ENCODE measurements at places on chromosomes 2 and 18.

- no peak for DNase-seq
Measured at GRCh38 chr2:226524381-226524843, 275.2 kb downstream of the IRS1 start.

DNA sequence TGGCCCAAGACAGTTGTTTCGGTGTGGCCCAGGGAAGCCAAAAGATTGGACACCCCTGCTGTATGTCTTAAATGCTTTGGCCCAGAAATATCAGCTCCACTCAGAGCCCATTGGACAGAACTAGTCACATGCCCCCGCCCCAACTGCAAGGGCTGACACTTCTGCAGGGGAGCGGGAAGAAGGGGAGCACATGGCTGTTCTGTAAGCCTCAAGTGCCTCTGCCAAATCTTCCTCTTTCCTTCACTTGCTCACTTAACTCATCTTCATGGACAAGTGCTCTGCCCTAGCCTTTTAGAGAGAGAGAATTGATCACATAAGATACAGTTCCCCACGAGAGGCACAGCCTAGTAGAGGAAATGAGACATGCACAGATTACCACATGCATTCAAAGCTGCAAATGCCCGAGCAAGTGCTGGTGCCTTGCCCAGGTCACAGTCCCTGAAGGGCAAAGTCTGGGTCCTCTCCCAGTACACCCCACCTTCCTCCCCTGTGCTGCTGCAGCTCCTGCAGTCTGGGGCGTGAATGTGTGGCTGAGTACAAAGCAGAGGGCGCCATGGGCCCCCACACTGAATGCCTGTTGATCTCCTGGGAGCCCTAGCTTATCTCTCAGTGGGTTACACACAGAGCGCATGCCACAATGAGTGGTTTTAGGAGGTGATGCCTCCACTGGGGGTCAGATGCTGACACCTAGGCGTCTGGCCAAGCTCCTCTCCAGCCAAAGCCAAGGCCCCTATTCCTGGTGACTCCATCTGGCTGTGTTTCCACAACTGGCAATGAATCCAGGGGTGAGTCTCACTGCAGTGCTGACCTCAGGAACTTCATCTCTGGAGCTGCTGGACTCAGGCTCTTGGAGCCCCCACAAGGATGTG lies 135.3 kb downstream of the CTIF start:
- no peak for DNase-seq

- no peak for DNase-seq
Measured at GRCh38 chr2:160022162-160022561, 40.3 kb downstream of the PLA2R1 start.

GRCh38 chr2:53442783-53443182 lies 324.8 kb upstream of the CHAC2 start:
- DNase-seq = no peak

DNA sequence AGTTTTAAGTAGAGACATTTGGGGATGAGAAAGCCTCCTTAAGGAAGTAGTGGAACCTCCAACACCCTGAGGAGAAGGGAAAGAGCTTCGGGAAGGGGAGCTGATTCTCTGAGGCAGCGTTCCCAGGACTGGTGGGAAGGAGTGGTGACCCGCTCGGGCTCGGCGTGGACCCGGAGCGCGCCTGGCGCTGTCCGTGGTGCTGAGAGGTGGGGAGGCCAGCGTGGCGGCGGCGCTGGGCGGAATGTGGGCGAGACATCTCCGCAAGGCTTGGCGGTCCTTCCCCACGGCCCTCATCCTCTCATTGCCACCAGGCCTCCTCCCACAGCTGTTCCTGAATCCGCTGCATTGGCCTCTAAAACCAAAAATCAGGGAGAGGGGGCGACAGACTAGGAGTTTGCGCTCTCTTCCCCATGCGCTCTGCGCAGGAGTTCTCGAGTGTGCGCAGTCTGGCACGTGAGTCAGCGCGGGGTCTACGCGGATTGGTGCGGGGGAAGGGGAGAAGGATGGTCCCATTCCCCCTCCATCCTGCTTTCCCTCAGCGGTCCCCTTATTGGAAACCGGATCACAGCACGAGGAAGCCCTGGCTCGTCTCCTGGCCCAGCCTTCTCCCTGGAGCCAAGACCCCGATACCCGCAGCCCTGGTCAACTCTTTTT lies 857 bp downstream of the RESP18 start:
- DNase-seq = no peak

DNA sequence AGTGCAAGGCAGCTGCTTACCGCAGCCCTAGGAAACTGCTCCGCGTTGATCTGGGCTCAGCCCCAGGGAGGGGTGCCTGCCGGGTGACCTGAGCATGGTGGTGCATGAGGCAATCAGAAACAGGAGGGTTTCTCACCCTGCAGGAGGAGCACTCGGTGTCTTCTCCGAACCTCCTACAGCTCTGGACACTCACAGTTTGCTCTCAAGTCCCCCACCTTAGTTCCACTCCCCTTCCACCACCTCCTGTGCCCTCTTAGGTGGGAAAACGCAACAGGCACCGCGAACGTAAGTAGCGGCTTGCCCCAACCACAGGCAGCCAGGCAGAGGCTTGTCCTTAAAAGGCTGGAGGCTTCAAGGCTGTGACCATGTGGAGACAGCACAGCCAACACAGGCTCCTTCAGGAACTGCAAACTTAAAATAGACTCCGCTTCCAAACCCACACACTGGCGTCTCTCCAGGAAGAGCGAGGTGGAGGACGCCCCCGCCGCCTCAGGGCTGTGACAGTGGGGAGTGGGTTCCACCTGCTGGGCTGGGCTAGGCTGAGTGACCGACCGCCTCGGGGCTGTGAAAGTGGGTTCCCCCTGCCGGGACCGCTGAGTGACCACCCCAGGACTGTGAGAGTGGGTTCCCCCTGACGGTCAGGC lies 71.6 kb downstream of the NDUFA10 start:
- no peak for DNase-seq

All from dermis microvascular lymphatic vessel endothelial cell (primary cell).